ENCODE measurements at places on chromosomes 11 and 22.

- no peak for DNase-seq
These were observed 6.5 kb downstream of the TIMP3 start for GRCh38 chr22:32808038-32808445.

DNA sequence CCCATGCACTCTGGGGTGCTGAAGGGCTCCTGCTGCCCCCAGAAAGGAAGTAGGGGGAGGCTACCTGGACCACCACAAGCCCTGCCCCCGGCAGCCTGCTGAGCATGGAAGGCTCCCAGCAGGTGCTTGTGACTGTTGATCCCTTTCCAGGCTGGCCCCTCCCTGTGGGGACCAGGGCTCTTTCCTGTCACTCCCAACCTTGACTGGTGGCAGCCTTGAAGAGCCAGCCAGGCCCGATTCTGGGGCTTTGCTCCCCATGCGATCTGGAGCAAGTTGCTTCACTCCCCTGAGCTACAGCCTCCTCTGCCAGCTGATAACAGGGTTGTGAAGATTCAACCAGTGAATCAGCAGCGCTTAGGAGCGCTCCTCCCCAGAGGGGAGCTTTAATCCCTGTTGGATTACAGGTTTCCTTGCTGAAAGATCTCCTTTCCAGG lies 4.6 kb upstream of the CST6 start:
- no peak for DNase-seq

- DNase-seq: peak; percentile 39
These were observed 649 bp downstream of the SELENOO start for GRCh38 chr22:50201191-50202129.

DNA sequence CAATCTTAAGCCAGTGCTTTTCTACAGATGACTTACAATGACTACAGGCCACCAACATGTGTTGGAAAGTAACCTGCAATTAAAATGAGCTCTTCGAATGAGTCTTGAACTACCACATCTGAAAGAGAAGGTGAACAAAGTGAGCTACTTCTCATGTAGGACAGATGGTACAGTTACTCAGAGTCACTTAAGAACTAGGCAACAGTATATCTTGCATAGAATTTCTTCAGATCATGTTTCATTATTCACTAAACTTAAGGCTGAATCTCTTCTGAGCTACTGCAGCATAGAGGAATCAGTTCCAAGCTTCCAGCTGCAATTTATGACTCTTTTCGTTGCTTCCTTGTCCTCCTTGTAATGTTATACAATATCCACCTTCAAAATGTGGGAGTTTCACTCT lies 270.9 kb downstream of the TTC28 start:
- DNase-seq: no peak

DNA sequence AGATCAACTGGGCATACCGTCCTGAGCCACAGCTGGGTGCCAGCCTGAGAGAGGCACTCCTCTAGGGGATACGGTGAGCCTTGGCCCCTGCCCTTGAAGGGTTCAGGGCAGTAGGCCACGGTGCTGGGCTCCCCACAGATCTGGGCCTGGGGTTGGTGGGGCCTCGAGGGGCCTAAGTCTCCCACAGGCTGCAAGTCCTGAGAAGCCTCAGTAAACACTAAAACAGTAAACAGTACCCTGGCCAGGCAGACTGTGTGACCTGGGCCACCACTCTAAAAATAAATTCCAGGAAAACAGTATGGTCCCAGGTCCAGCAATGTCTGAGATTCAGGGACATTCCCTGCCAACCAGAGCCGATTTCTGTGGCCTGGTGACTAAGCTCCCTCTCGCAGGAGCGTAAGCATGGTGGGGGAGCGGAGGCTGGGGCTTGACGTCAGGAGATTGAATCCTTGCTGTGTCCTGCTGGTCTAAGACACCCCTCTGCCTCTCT lies 2.3 kb upstream of the RHOD start:
- peak; percentile 72 for DNase-seq

DNA sequence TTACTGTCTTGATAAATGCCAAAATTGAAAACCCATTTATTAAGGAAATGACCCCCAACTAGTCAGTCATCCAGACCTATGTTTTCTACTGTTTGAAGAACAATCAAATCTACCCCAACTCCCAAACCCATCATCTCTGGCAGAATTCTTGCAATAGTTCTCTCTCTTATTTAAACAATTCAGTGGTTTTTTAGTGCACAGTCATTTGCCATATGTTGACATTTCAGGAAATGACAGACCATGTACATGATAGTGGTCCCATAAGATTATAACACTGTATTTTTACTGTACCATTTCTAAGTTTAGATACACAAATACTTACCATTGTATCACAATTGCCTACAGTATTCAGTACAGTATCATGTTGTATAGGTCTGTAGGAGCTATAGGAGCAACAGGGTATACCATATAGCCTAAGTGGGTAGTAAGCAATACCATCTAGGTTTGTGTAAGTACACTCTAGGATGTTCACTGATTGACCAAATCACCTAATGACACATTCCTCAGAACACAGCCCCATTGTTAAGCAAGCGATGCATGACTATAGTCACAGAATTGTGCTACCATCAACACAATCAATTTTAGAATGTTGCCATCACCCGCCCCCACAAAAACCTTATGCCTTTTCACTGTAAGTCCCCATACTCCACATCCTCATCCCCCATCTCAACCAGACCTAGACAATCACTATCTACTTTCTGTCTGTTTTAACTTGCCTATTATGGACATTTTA lies 41.8 kb downstream of the MMP20 start:
- DNase-seq: peak; percentile 14

DNA sequence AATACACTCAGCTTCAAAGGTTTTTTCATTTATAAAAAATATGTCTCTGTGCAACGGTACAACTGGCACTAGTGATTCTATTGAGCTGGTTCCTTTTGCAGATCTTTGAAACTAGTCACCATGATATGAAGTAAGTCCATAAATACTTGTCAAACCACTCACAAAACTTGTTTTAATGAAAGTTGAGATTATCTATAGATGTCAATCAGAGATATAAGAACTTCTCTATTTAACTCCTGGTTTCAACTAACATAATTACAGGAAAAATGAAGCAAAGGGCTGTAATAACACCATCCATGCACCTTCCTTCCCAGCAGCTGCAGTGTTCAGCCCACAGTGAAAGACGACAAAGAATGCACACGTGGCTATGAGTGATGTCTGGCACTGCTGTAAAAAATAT lies 44.7 kb downstream of the TMEM123 start:
- no peak for DNase-seq

DNA sequence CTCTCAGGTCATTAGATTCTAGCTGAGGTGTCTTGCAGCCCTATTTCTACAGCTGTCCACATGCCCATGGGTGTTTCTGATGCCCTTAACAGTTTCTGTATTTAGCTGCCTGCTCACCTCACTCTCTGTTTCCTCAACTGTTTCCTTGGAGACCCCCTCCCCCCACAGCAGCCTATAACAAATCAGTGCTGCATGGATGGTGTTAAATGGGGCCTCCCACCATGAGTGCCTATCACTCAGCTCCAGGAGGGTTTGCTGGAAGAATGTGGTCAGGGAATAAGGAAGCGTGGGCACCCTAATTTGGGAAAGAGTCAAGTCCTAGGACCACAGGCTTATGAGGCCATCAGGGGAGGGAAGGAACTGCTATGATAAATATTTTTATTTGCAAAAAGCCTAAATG lies 8.6 kb downstream of the KLHL35 start:
- no peak for DNase-seq

DNA sequence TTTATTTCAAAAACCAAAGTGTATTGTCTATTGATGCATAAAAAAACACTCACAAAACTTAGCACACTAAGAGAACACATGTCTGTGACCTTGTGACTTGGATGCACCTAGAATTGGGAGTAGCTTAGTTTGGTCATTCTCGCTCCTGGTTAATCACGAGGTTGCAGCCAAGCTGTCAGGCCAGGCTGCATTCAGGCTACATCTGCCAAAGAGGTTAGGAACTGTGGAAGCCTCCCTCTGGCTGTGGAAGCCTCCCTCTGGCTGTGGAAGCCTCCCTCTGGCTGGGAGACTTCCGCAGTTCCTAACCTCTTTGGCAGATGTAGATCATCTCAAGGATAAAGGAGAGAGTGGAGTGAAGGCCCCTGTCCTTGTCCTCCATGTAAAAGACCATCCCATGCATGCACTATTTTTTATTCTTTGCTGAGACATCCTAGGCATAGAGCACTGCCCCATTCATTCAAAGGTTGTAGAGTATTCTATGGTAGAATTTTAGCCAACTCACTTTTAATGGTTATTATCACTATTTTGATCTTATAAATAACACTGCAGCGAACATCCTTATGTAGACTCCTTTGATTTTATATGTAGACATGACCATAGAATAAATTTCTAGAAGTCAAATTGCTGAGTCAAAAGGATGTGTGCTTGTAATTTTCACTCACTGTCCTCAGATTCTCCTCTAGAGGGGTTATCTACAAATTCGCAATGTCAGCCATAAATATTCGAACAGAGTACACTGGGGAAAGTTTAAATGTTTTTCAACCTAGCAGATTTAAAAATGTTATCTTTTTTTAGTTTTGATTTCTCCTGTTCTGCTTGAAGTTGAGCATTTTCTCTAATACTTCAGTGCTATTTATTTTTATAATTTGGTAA lies 63.0 kb upstream of the IGLL5 start:
- no peak for DNase-seq

- peak; percentile 93 for DNase-seq
These were observed 23.4 kb downstream of the PANX1 start for GRCh38 chr11:94151903-94152677.

DNA sequence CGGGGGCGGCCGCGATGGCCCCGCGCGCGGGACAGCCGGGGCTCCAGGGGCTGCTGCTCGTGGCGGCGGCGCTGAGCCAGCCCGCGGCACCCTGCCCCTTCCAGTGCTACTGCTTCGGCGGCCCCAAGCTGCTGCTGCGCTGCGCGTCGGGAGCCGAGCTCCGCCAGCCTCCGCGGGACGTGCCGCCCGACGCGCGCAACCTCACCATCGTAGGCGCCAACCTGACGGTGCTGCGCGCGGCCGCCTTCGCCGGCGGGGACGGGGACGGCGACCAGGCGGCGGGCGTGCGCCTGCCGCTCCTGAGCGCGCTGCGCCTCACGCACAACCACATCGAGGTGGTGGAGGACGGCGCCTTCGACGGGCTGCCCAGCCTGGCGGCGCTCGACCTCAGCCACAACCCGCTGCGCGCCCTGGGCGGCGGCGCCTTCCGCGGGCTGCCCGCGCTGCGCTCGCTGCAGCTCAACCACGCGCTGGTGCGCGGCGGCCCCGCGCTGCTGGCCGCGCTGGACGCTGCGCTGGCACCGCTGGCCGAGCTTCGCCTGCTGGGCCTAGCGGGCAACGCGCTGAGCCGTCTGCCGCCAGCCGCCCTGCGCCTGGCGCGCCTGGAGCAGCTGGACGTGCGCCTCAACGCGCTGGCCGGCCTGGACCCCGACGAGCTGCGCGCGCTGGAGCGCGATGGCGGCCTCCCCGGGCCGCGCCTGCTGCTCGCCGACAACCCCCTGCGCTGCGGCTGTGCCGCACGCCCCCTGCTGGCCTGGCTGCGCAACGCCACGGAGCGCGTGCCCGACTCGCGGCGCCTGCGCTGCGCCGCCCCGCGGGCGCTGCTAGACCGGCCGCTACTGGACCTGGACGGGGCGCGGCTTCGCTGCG lies 697 bp downstream of the TPBGL start:
- peak; percentile 82 for DNase-seq

DNA sequence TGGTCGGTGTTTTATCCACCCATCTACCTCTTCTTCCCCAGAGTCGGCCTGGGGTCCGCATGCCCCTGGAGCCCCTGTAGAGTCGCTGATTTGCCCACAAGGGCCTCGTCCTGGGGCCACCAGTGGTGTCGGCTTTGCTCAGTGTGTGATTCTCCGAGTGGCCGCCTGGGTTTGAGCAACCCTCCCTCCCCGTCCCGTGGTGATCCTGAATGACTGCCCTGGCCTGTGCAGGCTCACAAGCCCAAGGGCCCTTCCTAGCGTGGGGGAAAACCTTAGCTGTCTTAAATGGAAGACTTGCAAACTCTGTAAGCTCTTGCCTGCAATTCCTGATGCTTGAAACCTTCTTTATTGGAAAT lies 128.3 kb downstream of the OSBP2 start:
- peak; percentile 35 for DNase-seq

GRCh38 chr11:78840200-78840599 lies 265.5 kb upstream of the NARS2 start:
- DNase-seq: no peak

DNA sequence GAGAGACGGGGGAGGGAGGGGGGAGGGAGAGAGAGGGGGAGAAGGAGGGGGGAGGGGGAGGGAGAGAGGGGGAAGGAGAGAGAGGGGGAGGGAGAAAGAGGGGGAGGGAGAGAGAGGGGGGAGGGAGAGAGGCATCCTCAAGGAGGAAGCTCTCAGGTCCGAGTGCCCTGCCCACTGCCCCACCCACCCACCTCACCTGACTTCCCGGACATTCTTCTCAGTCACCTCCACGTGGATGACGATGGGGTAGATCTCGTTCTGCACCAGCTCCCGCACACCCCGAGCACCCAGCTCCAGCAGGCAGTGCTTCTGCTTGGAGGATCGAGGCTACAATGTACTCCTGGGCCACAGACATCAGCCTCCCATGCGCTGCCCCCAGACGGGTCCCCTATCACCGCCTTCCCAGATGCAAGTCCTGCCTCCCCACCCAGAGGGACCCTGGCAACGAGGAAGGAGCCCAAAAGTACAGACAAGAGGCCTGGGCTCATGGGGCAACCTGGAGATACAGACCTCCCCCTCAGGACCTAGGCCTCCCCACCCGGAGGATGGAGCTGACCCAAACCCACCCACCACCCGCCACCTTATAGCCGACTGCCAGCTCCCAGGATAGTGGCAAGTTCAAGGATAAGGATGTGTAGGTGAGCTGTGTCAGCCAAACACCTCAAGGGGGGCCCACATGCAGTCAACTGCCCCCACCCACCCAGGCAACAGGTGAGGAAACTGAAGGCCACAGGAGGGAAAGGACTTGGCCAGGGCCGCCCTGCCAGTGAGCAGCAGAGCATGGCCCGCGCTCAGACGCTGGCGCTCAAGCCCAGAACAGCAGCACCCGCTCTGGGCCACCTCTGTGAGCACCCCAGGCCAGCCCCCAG lies 5.6 kb upstream of the MFNG start:
- no peak for DNase-seq

DNA sequence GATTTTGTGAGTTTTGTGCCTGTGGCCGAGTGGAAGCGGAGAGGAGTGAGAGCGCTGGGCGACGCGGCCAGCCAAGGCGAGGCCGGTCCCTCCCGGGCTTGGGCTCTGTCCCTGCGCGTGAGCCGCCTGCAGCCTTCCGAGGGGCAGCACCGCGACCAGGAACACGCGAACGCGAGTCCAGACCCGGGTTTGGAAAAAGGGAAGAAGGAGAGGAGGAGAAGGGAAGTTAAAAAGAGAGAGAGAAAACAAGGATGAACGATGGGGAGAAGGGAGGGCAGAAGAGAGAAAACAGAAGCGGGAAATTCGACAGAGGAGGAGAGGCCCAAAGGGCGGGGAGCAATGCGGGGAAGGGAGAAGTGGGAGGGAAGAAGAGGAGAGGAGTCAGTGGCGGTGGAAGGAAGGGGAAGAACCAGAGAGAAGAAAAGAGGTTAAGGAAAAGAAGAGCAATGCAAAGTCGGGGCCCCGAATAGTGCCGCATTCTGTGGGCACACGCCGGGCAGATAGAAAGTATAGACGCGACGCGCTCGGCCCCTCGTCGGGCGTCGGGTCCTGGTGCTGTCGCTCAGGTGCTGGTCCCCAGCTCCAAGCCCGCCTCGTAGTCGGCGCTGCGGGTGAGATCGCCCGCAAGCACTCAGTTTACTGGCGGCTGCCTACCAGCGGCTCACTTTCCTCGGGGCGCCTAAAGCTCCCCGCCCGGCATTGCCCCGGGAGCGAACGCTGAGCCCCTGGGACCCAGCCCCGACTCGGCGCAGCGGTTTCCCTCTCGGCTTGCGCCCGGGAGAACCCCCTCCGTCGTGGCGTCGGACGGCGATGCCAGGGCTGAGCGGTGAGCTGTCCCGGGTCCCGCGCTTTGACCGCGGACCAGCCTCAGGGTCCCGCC lies 2.8 kb upstream of the BARX2 start:
- DNase-seq: no peak

Data from ELR (cell line).